ENCODE measurements at places on chromosomes 5 and 9.

- DNase-seq, result no peak
These were observed 69.4 kb upstream of the SSBP2 start for GRCh38 chr5:81820318-81820636.

GRCh38 chr9:82188817-82189216 is 200.2 kb downstream of the SPATA31D1 start:
- no peak for DNase-seq

DNA sequence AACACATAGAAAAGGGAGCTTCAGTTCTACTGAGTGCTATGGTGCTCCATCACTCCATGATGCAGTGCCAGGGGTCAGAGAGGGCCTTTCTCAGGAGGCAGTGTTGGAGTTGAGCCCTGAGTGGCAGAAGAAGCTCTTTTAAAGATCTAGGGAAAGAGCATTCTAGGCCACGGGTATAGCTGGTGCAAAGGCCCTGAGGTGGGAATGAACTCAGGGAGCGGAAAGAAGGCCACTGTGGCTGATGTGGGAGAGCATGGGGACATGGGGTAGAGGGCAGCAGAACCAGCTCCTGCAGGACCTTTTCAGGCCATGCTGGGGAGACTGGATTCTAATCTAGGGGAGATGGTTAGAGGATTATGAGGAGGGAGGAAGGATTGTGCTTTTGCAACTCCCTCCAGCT is 9.9 kb downstream of the PSD2 start:
- no peak for DNase-seq

DNA sequence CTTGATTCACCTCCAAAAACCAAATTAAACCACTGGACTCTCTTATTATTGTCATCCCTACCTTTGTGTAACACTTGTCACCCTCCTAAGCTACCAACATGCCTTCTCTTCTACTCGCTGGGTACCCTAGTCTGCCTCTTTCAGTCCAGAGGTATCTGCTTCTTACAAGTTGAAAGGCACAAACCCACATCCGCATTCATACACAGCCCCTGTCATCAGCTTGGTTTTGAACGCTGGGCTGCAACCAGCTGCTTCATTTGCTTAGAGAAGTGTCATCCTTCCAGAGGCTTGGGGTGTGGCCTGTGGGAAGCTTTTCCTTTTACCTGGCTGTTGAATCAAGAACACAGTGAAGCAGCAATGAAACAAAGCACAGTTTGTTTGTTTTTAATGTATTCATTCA is 138.8 kb upstream of the WWC1 start:
- no peak for DNase-seq

GRCh38 chr9:136095070-136096058 is at the start of gene NACC2:
Gene NACC2 (minus strand): TSS chr9:136095289. CDS start chr9:136050521, 44,768 bp downstream.
- peak; percentile 82 for DNase-seq

GRCh38 chr5:32852535-32852934 is 141.4 kb downstream of the NPR3 start:
- DNase-seq, result peak; percentile 28
